Activated effector memory CD4-positive, alpha-beta T cell treated with anti-CD3 and anti-CD28 coated beads, Interleukin-2, amount 50 U/mL, for 16 hours (primary cell): ENCODE measurements at places on chromosomes 7 and 10.

DNA sequence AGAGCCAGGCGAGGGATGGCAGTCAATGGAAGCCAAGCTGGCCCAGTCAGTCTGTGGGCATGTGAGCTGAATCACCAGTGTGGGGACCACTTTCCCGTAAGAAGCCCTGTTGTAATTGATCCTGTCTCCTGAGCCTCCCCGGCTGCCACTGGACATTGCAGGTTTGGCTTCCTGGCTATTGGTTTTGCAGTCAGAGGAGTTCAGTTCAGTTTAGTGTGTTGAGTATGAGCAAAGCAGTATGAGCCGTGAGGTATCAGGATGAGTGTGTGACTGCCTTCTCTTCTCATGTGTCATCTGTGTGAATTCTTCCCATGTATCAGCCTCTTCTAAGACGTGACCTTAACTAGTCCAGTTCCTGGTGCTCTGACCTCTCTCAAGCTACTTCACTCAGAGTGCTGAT, 227.4 kb downstream of the PRKG1 start:
- no peak for DNase-seq

- DNase-seq: no peak
Observed at GRCh38 chr10:98276311-98276710, 8.3 kb upstream of the LOXL4 start.

DNA sequence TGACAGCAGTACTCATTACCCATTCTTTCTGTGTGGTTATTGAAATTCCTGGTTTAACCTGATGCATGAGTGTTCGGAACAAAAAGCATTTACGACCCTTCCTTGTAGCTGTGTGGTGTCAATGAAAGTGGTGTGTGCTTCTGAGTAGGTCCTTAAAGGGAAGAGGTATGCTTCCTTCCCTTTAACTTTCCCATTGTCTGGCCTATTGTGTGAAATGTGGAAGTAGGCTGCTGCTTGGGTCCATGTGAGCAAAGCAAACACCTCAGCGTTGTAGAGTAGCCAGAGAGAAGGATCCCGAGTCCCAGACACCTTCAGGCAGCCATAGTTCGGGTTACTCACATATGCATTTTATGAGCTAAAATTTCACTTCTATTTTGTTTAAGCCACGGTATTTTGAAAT, 74.7 kb downstream of the TSPAN12 start:
- DNase-seq: no peak

- DNase-seq: no peak
Observed at GRCh38 chr10:108362961-108363360, 1198.5 kb upstream of the SORCS1 start.

DNA sequence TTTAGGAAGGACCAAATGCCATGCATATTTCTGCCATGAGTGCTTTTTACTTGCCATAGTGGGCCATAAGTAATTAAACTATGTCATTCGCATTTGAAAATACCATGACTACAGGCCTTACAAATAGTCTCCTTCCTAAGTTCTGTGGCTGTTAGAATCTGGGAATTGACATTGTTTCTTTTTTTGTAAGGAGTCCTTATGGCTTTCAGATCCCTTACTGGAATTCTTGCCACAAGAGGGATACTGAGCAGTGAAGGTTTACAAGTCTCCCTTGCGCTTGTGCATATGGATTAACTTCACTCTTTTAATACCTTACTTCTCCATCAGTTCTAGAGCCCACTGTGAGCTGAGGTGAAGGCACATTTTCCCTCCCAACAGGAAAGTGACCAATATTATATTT, 166.0 kb downstream of the NRG3 start:
- no peak for DNase-seq

GRCh38 chr10:122258136-122259074, 12.7 kb upstream of the BTBD16 start:
- DNase-seq: no peak

GRCh38 chr10:21737106-21737505, 203.1 kb downstream of the MLLT10 start:
- no peak for DNase-seq

GRCh38 chr10:42975558-42976340, 101.1 kb upstream of the RET start:
- DNase-seq: no peak

GRCh38 chr10:100731407-100732240, 13.8 kb upstream of the PAX2 start:
- no peak for DNase-seq

GRCh38 chr10:74575191-74575720, 251.1 kb upstream of the KAT6B start:
- DNase-seq: no peak

DNA sequence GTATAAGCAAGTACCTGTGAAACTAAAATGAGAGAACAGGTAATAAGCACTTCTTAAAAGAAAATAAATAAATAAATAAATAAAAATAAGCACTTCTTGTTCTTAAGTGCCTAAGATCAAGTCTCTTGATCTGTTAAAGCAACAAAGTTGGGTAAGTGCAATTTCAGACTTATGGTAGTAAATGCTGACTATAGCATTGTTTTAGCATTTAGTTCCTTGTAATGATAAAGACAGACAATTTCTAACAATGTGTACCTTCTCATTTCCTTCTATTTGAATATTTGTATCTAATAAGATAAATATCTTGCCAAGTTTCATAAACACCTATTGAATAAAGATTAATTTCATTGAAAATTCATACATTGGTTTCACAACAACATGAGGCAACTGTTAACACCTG, 87.4 kb downstream of the GALNT11 start:
- no peak for DNase-seq

GRCh38 chr7:152014722-152015121, 10.8 kb upstream of the GALNT11 start:
- DNase-seq: no peak

- DNase-seq: no peak
Observed at GRCh38 chr10:61931620-61932332, 30.3 kb downstream of the ARID5B start.

GRCh38 chr7:151068069-151068773, 8.8 kb downstream of the SLC4A2 start:
- no peak for DNase-seq

DNA sequence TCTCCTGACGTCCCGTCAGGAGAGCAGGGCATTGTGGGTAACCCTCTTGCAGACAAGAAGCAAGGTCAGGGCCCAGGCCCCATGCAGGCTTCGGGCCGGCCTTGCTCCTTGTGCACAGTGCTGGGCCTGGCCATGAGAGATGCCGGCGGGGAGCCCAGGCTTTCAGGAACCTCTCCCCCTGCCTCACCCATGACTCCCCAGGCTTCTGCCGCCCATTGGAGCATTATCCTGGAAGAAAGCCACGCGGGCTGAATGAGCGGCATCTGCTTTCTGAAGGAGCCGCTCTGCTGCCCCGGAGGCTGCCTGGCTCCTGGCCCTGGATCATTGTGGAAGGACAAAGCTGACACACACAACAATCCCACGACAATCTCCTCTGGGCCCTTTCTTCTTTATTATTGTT, 233.5 kb downstream of the TCF7L2 start:
- DNase-seq: no peak

- no peak for DNase-seq
Observed at GRCh38 chr7:2705371-2706096, 17.5 kb downstream of the AMZ1 start.

DNA sequence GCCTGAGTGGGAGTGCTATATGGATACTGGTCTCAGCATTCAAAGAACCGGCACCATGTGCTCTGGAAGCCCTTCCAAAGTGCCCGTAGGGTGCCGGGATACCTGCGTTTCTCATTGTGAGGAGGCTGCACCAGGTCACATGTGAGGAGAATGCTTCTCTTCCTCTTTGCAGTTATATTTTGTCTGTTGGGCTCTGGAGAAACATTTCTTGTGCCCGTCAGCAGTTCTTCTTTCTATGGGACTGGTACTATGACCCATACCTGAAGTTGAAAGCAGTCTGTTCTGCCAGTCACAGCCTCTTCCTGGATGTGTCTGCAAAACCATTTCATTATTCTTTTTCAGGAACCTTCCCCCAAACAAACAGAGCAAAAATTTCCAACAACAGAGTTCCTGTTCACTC, 465.0 kb downstream of the SUGCT start:
- no peak for DNase-seq

- no peak for DNase-seq
Observed at GRCh38 chr7:146722986-146723385, 606.4 kb downstream of the CNTNAP2 start.

DNA sequence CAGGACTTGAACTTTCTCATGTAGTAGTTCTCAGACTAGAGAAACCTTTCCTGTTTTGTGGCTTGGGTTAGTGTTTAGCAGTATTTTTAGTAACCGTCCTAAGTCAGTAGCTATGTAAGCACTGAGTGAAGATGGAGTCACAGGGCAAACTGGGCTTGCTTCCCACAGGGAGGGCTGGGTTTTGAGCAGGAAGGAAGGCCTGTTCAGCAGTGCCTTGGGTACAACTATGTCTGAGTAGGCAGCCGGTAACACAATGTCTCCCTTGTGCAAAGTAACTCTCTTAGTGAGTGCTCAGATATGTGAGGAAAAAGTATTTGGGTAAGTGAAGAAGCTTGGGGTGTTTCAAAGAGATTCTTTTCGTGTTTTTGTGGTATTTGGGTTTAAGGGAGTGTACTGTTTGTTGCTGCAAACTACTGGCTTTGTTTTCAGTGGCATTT, 96.4 kb downstream of the CCSER2 start:
- no peak for DNase-seq

- no peak for DNase-seq
Observed at GRCh38 chr10:49037187-49037586, 78.1 kb downstream of the VSTM4 start.

DNA sequence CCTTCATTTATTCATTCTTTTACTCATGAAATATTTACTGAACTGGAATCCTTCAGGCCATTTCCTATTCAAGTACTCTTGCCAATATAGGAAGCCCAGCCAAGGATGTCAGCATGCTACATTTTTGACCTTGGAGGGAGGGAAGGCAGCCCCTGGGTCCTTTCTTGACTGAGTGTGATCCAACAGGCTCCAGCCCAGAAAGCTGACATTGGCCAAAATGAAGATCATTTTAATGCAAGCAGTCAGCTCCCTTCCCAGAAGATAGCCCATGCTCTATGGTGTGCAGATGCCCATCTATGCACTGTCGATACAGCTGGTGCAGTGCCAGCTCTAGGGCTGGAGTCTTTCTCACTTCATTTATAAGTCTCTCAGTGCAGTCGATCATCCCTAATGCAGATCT, 646.0 kb downstream of the KCNMA1 start:
- no peak for DNase-seq

GRCh38 chr7:129572205-129572604, 39.3 kb upstream of the NRF1 start:
- DNase-seq: no peak

DNA sequence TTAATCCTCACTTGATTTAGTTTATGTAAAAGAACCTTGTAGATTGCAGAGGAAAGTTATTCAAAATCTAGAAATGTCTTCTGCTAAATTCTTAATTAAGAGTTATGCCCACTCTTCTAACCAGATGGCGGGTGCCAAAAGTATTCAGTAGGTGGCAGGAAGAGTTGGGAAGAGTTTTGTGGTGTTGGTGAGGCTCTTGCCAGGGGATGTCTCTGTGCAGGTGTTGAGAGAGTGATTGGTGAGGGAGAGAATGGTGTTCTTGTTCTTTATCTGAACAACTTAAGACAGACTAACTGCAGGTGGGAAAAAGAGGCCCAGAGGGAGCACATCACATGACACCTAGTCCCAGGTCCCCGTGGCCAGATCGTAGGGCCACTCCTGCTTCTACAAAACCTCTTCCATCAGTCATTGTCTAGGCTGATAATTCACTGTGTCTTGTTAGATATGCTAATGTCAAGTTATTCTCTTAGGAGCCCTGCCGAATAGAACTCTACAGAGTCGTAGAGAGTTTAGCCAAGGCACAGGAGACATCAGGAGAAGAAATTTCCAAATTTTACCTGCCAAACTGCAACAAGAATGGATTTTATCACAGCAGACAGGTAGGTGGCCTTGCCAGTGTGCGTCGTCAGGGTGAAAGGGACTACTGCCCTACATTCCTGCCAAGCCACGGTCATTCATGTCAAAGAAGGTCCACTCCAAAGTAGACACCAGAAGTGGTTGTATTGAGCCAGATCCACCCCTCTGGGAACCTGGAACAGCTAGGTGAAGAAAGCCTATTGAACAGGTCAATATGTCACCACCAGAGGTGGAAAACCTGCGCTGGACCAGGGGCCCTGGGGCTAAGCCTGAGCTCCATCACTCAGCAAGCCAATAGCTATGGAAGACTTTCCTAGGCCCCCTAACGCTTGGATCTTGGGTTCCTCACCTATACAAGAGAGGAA, 3.4 kb downstream of the IGFBP1 start:
- no peak for DNase-seq

GRCh38 chr10:121607310-121608055, 9.2 kb upstream of the FGFR2 start:
- no peak for DNase-seq

DNA sequence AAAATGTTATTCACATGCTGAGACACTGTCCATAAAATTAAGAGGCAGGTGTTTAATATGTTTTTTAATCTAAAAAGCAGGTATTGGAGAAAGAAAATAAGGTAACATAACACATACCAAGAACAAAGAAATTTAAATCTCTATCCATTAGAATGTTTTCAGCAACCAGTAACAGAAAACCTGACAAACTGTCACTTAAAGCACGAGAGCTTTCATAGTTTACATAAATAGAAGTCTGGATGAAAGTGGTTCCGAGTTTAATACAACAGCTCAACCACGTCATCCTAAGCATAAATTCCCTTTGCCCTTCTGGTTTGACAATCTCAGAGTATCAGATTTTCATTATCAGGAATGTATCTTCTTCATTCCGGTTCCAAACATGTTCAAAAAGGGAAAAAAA, 1249.4 kb upstream of the SORCS1 start:
- DNase-seq: no peak

GRCh38 chr7:24478137-24478655, 95.1 kb upstream of the PALS2 start:
- no peak for DNase-seq

DNA sequence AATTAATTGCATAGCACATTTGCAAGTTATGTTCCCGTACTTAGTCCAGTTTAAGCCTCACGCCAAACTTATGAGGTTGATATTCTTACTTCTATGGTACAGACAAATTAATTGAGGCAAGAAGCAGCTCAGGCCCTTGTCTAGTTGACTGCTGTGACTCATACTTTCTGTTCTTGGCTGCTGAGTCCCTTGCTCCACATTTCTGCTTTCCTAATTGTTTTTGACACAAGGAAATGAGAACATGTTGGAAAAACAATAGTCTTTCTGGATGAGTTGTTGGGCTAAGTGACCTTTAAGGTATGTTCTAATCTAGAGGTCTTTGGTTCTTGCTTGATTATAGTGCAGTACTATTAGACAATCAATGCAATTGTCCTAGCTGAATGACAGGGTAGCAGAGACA, 331.8 kb downstream of the NRG3 start:
- no peak for DNase-seq

DNA sequence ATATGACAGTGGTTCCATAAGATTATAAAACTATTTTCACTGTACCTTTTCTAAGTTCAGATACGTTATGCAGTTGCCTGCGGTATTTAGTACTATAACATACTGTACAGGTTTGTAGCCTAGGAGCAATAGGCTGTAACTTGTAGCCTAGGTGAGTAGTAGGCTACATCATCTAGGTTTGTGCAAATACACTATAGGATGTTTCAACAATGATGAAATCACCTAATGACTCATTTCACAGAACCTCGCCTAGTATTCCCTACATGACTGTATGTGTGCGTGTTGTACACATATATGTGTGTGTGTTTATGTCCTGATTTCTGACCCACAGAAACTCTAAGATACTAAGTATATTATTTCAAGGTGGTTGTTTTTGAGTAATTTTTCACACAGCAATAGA, 139.0 kb downstream of the HERPUD2 start:
- no peak for DNase-seq
